ENCODE measurements at places on chromosomes 13 and 19.
A peak's percentile ranks its signal among the peaks of the same experiment; 100 is the strongest.

DNA sequence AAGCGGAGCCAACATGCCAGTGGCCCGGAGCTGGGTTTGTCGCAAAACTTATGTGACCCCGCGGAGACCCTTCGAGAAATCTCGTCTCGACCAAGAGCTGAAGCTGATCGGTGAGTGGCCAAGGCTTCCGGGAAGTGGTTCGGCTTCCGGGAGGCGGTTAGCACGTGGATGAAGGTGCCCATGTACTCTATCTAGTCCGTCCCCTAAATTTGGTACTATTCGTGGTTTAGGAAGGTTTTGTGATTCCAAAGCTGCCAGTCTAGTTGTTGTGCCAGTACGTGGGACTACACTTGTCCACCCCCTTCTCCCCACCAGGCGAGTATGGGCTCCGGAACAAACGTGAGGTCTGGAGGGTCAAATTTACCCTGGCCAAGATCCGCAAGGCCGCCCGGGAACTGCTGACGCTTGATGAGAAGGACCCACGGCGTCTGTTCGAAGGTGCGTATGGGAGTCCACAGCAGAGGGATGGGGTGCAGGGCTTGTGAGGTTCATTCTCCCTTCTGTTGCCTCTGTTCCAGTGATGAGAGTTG is 579 bp downstream of the RPS9 start:
- no peak for DNase-seq

GRCh38 chr19:31294189-31294588 is 55.0 kb downstream of the TSHZ3 start:
- DNase-seq: no peak

DNA sequence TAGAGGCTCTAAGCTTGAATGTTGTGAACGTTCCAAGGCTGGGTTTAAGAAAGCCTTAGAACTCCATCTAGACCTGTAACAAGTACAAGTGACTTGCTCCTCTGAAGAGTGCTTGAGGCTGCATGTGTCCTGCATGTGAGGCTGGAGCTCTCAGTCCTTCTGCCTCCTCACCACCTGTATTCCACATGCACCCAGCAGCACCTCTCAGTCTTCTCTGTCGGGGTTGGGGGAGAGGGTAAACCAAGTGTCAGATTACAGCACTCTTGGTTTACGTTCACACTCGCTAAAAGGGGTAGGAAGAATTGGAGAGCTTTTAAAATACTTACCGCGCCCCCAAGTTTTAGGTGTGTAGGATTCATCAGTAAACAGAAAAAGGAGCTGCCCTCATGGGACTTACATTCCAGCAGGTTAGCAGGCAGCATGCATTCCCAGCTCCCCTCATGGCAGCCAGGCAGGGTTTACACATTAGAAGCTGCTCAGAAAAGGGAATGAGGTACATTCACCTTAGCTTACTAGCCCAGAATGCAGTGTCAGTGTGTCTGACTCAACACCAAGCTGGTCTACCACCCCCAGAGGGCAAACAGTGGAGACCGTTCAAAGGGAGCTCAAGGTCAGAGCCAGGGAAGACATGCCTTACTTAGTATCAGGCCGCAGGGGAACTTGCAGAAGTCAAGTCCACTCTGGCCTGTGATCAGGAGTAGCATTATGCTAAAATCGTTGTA is 248.1 kb downstream of the PCCA start:
- DNase-seq: no peak

GRCh38 chr19:40672038-40672437 is 18.4 kb downstream of the NUMBL start:
- DNase-seq: no peak

DNA sequence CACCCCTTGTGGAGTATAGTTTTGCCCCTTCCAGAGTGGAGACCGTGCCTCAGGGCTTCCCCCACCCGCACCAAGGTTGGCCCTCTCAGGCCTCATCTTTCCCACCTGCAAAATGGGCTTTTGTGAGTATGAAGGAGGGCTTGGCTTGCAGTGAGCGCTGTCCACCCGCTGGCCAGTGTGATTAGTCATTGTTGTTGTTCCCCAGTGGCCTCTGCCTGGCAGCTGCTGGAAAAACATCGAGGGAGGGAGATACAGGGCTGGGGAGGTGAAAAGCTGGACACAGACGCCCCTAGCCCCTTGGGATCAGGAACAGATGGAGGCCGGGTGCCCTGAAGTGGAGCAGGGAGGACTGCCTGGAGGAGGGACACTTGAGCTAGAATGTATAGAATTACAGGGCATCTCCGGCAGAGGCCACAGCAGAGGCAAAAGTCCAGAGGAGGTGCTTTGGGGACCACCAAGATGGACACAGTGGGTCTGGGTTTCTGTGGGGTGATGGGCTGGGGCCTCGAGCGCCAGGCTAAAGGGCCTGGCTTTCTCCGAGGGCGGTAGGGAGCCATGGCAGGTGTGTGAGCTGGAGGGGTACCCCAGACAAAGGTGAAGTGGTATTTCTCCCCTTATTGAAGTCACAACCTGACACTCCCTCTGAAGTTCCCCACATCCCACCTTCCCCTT is 3.9 kb upstream of the IL12RB1 start:
- DNase-seq: no peak

DNA sequence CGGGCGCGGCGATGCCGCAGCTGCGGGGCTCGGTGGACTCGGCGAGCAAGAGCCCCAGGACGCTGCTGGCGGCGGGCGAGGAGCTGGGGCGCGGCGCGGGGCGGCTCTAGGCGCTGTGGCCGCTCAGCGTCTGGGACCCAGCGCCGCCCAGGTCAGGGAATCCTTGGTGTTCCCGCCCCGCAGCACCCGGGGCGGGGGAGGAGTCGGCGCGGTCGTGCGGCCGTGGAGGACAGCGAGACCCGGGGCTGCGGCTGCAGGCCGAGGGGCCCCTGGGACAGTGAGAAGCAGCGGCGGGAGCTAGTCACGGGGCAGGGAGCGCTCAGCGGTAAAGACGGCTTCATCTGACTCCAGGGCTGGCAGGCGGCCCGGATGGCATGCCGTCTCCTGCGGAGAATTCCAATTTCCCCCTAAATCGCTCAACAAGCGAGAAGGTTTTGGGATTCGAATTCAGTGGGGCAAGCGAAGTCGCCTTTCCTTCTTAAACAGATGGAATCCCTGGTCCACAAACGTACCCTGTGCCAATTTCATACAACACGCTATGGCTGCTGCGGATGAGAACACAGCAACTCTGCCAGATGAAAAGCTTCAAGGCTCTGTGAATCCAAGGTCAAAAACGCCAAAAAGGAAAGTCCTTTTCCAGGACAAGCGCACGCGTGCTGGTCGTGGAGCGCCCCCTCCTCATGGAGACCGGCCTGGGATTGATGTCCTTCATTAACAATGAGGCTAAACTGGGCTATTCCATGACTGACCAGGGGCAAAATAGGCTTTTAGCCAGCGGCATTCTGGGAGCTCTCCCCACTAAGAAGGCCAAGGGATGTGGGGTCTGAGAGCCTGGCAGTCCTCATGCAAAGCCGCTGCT is 4.2 kb upstream of the ZSCAN4 start:
- peak; percentile 76 for DNase-seq

- no peak for DNase-seq
Observed at GRCh38 chr13:36954542-36954941, 34.5 kb upstream of the SMAD9 start.

- DNase-seq: peak; percentile 67
Observed at GRCh38 chr19:41299755-41300089, 10.2 kb upstream of the CCDC97 start.

DNA sequence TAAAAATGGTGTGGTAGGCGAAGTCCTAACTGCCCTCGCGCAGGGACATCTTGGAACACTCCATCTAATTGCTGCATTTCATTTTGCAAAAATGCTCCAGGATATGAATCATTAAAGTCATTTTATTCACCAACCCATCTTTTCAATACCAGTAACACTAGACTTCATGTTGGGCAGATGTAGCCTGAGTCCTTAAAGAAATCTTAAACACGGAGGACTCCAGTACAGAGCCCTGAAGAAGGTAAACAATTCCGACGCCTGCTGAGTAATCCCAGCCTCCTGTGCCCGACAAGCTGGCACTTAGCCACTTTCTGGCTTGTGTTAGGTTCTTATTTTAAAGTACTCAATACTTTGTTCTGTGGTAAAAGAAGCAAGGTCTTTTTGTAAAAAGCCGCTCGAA is 58.0 kb upstream of the IRS2 start:
- DNase-seq: no peak

DNA sequence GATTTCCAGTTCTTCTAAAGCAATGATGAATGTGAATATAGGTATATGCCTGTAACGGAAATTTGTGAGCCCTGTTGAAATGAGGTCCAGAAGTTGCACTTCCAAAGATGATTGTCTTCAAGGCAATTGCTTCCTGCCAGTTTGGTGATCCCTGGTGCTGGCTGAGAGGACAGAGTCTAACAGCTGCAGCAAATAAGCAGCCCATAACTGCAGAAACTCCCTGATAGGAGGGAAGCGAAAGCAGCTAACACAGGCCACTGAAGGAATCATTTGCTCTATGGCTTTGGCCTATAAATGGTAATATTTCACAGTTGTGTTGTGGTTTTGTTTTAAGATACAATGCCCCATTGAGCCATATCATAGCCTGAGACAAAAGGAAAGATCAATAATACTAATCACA is 451.5 kb upstream of the MIR17HG start:
- DNase-seq: no peak

DNA sequence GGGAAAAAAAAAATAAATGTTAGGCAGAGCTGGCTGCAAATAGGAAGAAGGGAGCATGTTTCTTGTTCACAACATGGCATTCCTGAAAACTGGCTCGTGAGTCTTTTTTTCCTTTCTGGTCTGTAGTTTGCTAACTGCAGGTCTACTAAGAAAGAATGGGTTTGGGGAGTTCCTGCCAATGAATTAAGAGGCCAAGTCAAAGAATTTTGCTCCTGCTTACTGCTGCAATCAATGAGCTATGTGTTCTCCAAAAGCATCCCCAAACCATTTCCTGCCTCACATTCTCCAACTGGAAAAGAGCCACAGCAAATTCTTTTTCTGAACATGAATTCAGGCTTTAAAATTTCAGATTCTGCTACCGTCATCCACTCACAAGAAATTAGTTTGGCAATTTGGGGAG is 88.6 kb downstream of the DCT start:
- peak; percentile 30 for DNase-seq

- no peak for DNase-seq
Observed at GRCh38 chr13:62473944-62474237, 1058.2 kb upstream of the PCDH20 start.

GRCh38 chr13:83895994-83896580 is 13.8 kb upstream of the SLITRK1 start:
- DNase-seq: no peak

DNA sequence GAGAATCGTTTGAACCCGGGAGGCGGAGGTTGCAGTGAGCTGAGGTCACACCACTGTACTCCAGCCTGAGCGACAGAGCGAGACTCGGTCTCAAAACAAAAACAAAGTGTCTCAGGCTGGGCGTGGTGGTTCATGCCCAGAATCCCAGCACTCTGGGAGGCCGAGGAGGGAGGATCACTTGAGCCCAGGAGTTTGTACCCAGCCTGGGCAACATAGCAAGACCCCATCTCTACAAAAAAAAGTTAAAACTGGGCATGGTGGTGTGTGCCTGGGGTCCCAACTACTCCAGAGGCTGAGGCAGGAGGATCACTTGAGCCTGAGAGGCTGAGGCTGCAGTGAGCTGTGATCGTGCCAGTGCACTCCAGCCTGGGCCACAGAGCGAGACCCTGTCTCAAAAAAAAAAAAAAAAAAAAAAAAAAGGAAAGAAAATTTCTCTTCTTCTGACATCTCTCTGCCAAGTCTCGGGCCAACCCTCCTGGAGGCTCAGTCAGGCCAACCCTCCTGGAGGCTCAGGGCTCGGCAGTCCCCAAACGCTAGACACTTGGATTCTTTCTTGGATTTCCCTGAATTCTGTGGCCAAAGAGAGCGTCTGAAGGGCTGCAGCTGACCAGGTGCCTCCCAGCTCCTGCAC is 26.3 kb downstream of the ARID3A start:
- DNase-seq: no peak

- DNase-seq: no peak
Observed at GRCh38 chr13:32316028-32316339, 676 bp downstream of the BRCA2 start.

- no peak for DNase-seq
Observed at GRCh38 chr13:57673197-57673596, 41.7 kb downstream of the PCDH17 start.

All from right hindlimb (tissue), 1 donor.